NCI-H1417 (cell line): ENCODE measurements at places on chromosomes 1 and 21.

- DNase-seq: no peak
Observed at GRCh38 chr1:25858494-25858893, 763 bp downstream of the AUNIP start.

- no peak for DNase-seq
Observed at GRCh38 chr1:38498686-38499085, 360.9 kb downstream of the RRAGC start.

GRCh38 chr1:22239378-22239777, 96.5 kb upstream of the WNT4 start:
- DNase-seq: no peak

DNA sequence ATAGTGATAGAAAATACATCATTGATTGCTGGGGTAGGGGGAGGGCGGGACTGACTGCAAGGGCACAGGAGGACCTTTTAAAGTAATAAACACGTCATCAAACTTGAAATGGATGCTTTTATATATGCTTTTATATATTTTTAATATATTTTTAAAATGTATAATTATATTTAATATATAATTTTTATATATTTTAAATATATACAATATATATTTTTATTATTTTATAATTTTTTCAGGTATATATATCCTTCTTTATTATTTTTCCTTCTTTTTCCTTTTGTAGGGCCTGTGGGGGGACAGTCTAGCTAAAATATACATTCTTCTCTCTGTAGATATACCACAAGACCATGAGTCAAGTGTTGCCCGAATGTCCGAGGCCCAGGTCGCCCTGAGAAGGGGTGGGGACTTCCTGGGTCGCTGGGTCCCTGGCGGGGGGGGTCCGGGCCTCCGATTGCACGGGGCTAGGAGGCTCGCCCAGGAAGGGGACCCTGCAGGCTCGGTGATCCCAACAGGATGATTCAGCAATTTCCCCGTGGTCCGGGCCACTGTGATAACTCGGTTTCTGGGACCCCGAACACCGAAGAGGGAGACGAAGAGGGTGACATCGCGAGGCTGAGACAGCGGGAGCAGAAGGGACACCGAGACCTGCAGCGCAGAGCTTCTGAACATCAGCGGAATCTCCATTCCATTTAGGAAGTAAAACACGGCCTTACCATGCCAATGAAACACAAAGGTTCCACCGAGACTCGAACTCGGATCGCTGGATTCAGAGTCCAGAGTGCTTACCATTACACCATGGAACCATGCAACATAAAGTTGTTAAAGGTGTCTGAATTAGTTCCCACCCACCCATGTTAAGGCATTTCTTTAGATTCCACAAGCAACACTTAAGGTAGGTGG, 112.5 kb upstream of the NBPF11 start:
- DNase-seq: no peak

GRCh38 chr1:25999041-25999800, 1.4 kb upstream of the PAFAH2 start:
- DNase-seq: no peak

GRCh38 chr1:117541585-117541984, 64.3 kb upstream of the TENT5C start:
- no peak for DNase-seq

DNA sequence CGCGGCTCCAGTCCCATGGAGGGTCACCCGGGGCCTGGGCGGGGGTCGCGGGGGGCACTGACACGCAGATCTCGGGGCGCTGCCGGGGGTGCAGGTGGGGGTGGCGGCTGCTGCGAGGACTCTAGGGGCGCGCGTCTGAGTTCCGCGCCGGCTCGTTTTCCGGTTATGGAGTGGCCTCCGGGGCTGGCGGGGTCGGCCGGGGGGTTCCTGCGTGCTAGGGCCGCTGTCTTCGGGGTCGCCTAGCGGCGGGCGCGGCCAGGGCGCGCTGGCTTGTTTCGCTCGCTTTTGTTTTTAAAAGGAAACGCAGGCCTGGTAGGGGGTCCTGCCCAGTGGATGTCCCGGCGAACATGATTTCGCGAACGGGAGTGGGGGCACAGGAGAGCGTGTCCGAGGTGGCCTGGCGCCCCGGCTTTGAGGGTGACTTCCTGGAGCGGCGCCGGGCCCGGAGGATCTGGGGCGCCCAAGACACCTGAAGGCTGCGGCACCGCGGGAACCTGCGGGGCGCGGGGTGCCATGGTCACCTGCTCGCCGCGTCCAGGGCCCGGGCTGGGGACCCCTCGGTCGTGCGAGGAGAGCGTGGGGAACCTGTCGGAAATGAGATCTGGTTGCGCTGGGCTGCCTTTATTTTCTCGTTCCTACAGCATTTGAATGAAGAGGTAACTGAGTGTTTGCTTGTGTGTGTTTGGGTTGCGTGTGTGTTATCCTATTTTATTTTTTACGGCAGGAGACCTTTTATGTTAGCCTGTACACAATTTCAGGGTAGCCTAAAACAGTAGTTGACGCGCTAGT, 618 bp downstream of the ETS2 start:
- peak; percentile 79 for DNase-seq
